ENCODE measurements at places on chromosomes 7 and 10.

GRCh38 chr7:115269486-115269885, 347.6 kb downstream of the MDFIC start:
- no peak for DNase-seq

GRCh38 chr7:38283107-38283506, 9.7 kb upstream of the TARP start:
- no peak for DNase-seq

DNA sequence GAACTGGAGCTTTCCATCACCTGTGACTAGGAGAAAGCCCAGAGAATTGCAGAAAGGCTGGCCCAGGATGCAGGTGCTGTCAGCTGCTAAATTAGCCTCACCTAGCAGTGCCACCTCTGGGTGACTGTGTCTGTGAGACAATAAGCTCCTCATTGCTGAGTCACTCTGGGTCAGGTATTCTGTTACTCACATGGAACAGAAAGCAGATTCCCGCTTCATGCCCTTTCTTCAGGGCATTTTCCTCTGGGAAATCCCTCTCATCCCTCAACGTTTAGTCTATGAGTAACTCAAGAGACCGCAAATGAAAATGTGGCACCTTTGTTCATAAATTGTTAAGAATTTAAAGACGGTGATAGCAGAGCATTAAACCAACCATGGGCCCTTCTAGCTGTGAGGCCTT, 184.0 kb downstream of the ADAM12 start:
- DNase-seq: no peak

- DNase-seq: no peak
Measured at GRCh38 chr7:156494960-156495359, 145.6 kb upstream of the RNF32 start.

- DNase-seq: no peak
Measured at GRCh38 chr10:35217455-35217854, 90.8 kb downstream of the CREM start.

DNA sequence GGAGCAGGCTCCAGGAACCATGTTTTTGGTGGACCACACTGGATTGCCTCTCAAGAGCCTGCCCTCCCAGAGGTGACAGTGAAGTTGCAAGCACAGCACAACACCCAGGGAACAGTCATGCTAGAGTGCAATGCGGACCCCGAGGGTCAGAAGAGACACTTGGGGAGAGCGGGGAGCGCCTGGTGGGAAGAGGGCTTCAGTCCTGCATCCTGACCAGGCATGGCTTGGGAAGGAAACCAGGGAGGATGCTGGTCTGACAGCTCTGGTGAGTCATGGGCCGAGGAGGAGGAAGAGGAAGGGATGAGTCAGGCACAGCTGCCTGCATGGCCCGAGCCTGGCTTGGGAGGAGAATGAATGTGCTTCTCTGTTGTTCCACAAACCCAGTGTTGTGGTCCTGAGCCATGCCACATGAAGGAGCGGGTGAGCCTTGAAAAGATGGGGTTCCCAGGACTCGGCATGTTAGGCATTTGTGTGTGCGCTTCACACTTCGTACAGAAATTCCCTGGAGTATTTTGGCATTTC, 29.5 kb upstream of the ANKRD2 start:
- peak; percentile 50 for DNase-seq

DNA sequence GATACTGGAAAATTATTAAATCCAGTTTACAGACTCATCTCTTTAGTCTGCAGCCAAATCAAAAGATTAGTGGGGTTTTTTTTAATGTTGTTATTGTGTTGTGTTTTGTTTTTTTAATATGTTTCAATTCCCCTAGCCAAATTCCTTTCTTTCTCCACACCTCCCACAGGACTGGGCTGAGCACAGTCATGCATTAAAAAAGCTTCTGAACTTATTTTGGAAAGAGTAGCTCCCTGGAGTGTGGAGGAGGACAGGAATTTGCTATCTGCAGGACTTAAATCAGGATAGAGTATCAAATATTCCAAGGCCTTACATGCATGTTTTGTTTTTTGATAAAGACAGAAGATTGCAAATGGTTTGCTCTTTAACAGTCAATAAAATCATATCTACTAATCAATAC, 90.7 kb downstream of the GNAI1 start:
- DNase-seq: no peak

GRCh38 chr10:54284526-54285193, 516.4 kb downstream of the PCDH15 start:
- DNase-seq: no peak

DNA sequence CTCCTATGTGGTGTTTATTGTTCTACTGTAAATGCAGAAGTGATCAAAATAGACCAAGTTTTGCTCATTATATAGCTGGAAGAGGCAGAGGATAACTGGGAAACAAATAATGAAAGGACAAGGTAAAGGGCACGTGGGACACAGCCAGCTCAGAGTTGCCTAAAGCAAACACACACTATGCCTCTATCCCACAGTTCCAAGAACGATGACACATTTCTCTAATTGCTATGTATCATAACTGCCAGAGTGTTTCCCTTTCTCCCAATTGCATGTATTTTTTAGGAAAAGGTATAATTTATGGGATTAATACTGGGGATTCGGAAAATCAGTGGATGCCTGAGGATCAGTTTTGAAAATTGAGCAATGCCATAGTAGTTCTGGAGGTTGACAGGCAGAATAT, 49.0 kb downstream of the CCDC71L start:
- no peak for DNase-seq

DNA sequence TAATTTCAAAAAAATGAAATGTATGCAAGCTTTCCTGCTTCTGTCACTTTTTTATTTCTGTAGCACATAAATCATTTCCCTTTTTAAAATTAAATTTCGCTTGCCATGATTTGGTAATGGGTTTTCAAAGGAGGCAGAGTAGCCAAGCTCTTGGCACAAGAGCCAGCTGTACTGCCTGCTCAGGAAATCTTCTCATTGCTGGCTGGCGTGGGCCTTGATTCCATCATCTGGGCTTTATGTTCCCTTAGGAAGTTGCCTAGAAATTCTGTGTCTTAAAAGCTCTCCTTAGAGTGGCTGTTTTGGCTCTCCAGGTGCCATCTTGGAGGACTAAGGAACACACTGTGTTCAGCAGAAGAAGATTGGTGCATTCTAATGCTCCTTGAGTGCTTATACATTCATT, 107.4 kb downstream of the ARID5B start:
- DNase-seq: no peak

DNA sequence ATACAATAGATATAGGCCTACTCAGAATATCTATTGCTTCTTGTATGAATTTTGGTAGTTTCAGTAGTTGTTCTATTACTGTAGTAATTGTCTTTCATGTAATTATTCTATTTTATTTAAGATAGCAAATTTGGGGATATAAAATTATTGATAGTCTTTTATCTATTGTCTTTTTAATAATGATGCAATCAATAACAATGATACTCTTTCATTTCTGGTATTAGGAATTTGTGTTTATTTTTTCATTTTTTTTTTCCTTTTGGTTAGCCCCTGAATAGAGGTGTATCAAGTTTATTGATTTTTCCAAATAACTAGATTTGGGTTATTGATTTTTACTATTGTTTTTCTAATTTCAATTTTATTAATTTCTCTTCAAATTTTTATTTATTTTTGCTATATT, 1503.7 kb downstream of the REEP3 start:
- DNase-seq: no peak

- no peak for DNase-seq
Measured at GRCh38 chr10:1605999-1606940, 131.1 kb downstream of the ADARB2 start.

All from HepG2 (cell line).